Central memory CD8-positive, alpha-beta T cell (primary cell): ENCODE measurements at places on chromosomes 2 and 18.

- peaks cover 40% of the 10 kb centered on the region for H3K27me3 ChIP-seq
- DNase-seq = no peak
- H3K27ac ChIP-seq = no peak overlapping the region
- H3K36me3 ChIP-seq = no peaks in the 10 kb centered on the region
- no peak overlapping the region for H3K4me3 ChIP-seq
- H3K4me1 ChIP-seq = no peaks in the 10 kb centered on the region
Measured at GRCh38 chr2:236209996-236210395, 41.8 kb upstream of the GBX2 start.

GRCh38 chr2:196309691-196310090, 138.3 kb upstream of the STK17B start:
- no peak overlapping the region for H3K27ac ChIP-seq
- no peak for DNase-seq
- H3K36me3 ChIP-seq = no peaks in the 10 kb centered on the region
- H3K27me3 ChIP-seq = no peaks in the 10 kb centered on the region

- H3K36me3 ChIP-seq = no peaks in the 10 kb centered on the region
- H3K27ac ChIP-seq = no peak overlapping the region
- DNase-seq = no peak
- H3K4me1 ChIP-seq = no peaks in the 10 kb centered on the region
- H3K27me3 ChIP-seq = peaks cover 86% of the 10 kb centered on the region
Measured at GRCh38 chr2:237491515-237492118, 4.6 kb downstream of the MLPH start.

GRCh38 chr2:20755132-20755800, 67.6 kb downstream of the LDAH start:
- no peak overlapping the region for H3K27ac ChIP-seq
- no peak overlapping the region for H3K4me3 ChIP-seq
- peaks cover 6% of the 10 kb centered on the region for H3K36me3 ChIP-seq
- no peak for DNase-seq

DNA sequence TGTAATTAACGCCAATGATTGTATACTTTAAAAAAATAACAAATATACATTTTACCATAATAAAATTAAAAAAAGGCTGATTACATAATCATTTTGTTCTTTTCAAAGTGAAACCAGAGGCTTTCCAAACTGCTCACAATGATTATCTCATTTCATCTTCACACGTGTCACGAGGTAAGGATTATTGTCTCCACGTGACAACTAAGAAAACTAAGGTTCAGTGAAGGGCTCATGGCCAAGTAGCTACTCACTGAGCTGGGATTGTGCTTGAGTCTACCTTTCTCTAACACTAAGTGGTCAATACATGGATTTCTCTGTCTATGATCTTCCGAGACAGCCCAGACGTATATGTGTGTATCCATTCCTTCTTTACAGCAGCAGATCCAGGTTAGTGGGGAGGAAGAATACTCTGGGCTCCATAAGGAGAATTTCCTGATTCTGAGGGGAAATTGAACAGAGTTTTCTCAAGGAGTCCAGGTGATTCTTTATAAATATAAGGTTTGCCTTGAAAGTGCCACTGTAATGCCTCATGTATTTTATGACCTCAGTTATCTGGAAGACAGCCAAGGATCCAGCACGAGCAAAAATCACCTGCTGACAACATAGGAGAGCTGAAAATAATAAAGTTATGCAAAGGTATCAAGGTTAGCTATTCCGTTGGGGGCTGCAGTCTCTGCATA, 25.6 kb upstream of the ACSL3 start:
- H3K27ac ChIP-seq = no peak overlapping the region
- no peaks in the 10 kb centered on the region for H3K36me3 ChIP-seq
- H3K27me3 ChIP-seq = peaks cover 47% of the 10 kb centered on the region
- DNase-seq = no peak
- H3K4me1 ChIP-seq = no peaks in the 10 kb centered on the region

DNA sequence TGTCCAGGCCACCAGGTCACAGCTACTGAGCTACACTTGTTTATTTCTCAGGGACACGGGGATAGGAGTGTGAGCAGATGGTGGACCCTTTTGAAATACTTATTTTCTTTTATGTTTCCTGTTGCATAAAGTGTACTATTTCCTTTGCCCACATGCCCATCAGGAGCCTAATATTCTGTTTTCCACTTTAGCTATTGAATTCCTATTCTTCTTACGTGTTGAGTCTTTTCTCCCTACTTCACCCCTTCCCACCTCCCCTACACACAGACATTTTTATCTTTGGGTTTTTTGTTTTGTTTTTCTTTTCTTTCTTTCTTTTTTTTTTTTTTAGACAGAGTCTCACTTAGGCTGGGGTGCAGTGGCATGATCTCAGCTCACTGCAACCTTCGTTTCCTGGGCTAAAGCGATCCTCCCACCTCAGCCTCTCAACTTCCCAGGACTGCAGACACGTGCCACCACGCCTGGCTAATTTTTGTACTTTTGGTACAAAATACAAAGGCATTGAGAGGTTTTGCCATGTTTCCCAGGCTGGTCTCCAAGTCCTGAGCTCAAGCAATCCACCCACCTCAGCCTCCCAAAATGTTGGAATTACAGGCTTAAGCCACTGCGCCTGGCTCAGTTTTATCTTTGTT, 5.2 kb upstream of the GPR55 start:
- peaks cover 3% of the 10 kb centered on the region for H3K36me3 ChIP-seq
- no peaks in the 10 kb centered on the region for H3K27me3 ChIP-seq
- H3K27ac ChIP-seq = peak overlapping the region; percentile 70
- DNase-seq = no peak
- peaks cover 42% of the 10 kb centered on the region for H3K4me1 ChIP-seq

- H3K4me3 ChIP-seq = no peak overlapping the region
- H3K27ac ChIP-seq = no peak overlapping the region
- DNase-seq = no peak
Measured at GRCh38 chr18:35005963-35006577, 35.1 kb upstream of the MAPRE2 start.
